ENCODE measurements at places on chromosomes 3 and 15.

DNA sequence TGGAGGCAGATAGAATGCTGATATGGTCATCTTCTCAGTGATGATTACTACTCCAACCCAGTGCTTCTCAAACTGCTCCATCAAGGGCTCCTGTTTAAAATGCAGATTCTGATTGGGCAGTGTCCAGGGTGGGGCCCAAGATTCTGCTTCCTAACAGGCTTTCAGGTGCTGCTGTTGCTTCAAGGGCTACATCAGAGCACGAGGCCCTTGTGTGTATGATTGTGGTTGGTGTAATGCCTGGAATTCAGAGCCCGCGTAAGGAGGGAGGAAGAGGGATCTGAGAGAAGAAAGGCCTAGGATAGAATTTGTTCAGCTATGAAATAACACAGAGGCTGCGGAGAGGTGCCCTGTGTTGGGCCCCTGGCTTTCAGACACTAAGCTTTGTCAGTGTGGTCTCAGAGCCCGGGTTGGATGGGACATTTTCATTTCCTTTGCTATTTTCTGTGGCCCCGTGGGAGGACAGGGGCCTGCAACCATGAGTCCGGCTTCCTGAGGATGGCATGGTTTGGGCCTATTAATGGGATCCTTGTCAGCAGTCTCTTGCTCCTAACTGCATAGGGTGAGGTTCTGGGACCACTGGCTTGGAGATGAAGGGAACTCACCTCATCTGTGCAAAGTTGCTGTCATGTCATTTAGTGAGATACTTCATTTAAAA is 53.0 kb downstream of the ATP1B3 start:
- no peak for DNase-seq

DNA sequence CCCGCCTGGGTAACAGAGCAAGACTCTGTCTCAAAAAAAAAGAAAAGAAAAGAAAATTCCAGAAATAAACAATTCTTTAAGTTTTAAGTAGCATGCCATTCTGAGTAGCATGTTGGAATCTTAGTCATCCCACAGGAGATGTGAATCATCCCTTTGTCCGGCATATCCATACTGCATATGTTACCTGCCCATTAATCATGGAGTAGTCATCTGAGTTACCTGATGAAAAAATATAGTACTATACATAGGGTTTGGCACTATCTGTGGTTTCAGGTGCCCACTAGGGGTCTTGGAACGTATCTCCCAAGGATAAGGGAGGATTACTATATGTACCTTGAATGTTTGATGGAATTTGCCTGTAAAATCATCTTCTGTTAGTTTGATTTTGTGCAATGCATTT is 6.3 kb upstream of the CCR4 start:
- DNase-seq, result no peak

DNA sequence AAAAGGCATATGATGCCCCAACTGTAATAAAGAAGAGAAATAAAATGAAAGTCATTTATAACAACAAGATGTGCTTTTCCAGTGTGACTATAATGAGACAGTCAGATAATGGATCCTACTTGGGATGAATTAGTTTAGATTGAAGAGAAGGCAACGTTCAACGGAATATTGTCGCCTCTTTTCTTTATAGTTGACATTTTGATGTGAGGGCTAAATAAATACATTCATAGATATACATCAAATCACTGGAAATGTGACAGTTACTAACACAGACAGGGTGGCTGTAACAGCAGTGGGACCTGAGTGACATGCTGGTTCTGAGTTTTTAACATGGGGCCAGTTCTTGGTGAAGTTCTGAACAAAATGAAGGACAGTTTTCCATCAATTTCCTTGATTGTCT is 61.1 kb upstream of the ATP2B2 start:
- DNase-seq, result no peak

- DNase-seq, result peak; percentile 64
Measured at GRCh38 chr3:151445273-151446001, 15.4 kb downstream of the IGSF10 start.

GRCh38 chr15:38195191-38195901 is 57.3 kb upstream of the SPRED1 start:
- peak; percentile 70 for DNase-seq

DNA sequence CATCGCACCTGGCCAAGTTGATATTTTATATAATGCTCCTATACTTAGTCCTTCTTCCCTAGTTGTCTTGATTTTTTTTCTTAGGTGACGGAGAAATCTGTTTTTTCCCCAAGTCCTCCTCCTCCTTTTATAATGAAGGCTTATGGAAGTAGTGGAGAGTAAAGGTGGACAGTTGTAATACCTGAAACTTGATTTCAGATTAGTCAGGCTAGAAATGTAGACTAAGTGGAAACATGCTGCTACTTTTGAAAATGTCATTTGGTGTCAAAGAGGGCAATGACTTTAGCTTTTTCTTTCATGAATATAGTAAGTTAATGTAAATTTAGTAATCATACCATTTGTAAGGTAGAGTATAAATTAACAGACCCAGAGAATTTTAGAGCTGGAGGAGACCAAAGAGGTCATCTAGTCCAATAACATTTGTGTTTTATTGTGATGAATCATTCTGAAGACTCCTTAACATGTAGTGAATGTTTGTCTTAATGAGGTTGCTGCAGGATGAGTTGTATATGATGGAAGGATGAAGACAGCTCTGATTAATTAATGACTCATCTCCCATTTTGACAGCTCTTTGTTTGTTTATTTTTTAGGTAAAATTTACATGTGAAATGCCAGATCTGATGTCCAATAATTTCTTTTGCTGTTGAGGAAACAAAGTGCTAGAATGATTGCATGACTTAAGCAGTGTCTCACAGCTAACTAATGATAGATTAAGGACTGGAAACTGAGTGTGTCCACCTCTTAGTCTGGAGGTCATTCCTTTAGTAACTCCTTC is 8.7 kb downstream of the CTDSPL2 start:
- DNase-seq, result no peak

- DNase-seq, result no peak
Measured at GRCh38 chr3:127774647-127775046, 47.7 kb downstream of the MGLL start.

GRCh38 chr3:140122183-140122582 is 187.2 kb downstream of the CLSTN2 start:
- no peak for DNase-seq

DNA sequence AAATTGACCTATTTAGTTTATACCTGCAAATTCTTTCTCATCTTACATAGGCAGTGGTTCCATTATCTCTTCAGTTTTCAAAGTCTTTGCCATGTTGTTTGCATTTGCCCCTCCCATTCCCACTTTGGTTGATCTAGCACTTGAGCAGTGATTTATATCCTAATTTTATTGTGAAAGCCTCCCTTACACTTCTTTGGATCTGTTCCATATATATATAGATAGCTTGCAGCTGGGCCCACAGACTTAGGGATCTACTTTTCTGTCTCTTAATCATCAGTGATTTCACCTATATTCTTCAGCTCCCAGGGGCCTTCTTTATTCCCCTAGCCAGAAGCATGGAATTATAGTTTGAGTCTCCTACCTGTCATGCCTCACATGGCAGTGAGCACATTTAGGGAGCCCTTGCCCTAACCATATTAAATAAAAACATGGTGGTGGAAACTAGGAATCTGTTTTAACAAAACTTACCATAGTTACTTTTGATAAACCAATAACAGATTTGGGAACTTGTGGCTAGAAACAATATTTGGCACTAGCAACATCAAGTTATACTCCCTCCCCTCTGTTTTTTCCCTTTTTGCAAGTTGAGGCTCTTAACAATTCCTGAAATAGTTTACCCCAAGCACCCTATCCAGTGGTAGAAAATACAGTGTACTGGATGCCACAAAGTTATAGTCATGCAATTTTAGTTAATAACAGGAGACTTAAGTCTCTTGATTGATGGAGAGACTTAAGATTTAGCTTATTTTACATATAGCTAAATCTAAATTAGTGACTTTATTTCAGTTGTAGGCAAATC is 41.7 kb downstream of the ARIH1 start:
- DNase-seq, result no peak

- peak; percentile 24 for DNase-seq
Measured at GRCh38 chr3:125319765-125320164, 55.4 kb downstream of the ZNF148 start.

- DNase-seq, result no peak
Measured at GRCh38 chr15:84762840-84763572, 14.6 kb downstream of the ZNF592 start.

- DNase-seq, result no peak
Measured at GRCh38 chr3:53258600-53259426, 3.0 kb upstream of the TKT start.

DNA sequence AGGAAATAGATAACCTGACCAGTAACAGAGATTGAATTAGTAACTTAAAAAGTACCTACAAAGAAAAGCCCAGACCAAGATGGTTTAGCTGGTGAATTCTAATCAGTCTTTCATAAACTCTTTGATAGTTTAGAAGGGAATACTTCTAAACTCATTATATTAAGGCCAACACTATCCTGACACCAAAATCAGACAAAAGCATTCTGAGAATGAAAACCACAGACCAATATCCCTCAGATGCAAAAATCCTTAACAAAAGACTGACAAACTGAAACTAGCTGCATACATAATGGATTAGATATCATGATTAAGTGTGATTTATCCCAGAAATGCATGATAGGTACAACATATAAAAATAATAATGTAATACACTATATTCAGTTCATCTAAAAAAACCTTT is 115.6 kb downstream of the RFX7 start:
- DNase-seq, result peak; percentile 41

DNA sequence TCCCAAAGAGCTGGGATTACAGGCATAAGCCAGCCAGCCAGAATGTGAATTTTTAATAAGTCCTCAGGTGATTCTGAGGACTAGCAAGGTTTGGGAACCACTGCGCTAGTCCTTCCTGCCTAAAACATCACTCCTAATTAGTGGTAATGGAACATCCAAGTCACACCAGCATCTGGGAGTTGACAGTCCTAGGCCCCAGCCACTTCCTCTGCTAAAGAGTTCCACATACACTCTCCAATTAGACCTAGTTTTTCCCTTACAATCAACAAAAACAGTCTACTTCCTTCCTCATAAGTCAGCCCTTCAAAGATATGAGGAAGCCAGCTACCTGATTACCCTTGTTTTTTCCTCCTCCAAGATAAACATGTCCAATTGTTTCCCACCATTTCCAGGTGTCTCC is 78.1 kb downstream of the OXNAD1 start:
- no peak for DNase-seq

DNA sequence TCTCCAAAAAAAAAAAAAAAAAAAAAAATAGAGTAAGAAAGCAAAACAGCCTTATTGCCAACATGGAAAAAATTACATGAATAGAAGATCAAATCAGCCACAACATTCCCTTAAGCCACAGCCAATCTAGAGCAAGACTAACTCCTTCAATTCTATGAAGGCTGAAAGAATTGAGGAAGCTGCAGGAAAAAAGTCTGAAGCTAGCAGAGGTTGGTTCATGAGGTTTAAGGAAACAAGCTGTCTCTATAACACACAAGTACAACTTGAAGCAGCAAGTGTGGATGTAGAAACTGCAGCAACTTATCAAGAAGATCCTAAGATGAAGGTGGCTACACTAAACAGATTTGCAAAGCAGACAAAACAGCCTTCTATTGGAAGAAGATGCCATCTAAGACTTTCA is 9.3 kb downstream of the PARL start:
- DNase-seq, result no peak

GRCh38 chr3:140943781-140944552 is 2.3 kb downstream of the SLC25A36 start:
- DNase-seq, result no peak

GRCh38 chr3:177249203-177249602 is 51.9 kb upstream of the TBL1XR1 start:
- DNase-seq, result no peak

DNA sequence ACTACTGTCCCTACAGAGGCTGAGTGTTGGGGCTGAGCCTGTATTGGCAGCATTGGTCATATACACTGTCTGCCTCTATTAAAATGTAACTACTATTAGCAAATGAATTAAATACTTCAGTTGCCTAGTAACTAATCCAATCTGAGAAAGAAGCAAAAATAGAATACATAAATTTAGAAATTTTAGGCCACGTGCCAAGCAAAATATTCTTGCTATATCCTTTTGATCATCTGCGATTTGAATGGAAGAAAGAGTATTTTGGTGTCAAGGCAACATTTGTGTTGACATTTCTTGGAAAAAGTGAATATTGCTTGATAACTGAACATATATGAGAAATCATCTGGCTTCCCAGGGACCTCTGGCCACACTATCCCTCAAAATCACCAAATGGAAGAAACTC is 148.2 kb upstream of the TOPAZ1 start:
- DNase-seq, result no peak

GRCh38 chr3:94069194-94069813 is 6.4 kb downstream of the NSUN3 start:
- peak; percentile 23 for DNase-seq

DNA sequence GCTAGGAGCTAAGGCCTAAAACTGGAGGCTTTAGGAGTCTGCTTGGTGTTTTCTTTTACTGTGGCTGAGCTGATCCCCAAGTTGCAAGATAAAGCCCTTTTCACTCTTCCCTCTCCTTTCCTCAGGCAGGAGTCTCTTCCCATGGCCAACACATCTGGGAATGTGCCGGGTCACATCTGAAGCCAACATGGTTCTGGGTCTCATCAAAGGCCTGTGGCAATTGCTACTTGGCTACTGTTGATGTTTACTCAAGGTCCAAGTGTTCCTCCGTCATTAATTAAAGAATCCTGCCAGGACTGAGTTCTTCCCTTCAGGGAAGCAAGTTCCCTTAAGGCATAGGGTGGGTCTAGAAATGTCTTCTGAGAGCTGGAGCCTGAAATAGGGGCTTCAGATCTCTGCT is 230.2 kb downstream of the GBE1 start:
- DNase-seq, result no peak

- peak; percentile 27 for DNase-seq
Measured at GRCh38 chr15:41511899-41512369, 1.7 kb downstream of the LTK start.

GRCh38 chr3:102454181-102454580 is 19.4 kb downstream of the ZPLD1 start:
- no peak for DNase-seq

- no peak for DNase-seq
Measured at GRCh38 chr15:34332553-34333120, 4.9 kb downstream of the SLC12A6 start.
